ENCODE measurements at places on chromosomes 2 and 18.

- DNase-seq = no peak
These were observed 401.5 kb upstream of the ETAA1 start for GRCh38 chr2:66995636-66996035.

- no peak for DNase-seq
These were observed 85.1 kb downstream of the ARL4C start for GRCh38 chr2:234411793-234412192.

DNA sequence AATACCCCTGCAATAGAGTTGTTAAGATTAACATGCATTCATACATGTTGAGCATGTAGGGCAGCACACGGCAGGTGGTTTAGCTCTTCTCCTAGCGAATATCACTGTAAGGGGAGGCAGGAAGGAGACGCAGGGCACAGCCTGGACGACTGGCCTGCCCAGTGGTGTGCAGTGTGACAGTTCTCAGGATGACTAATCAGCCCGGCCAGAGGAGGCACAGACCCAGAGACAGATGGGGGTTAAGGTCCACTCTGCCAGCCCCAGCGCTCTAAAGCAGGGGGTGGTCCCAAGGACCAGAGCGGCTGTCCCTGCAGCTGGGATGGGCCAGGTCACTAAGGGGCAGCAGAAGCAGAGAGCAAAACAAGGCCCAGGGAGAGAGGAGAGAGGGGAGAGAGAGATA is 63.7 kb downstream of the RNF152 start:
- DNase-seq = no peak

- DNase-seq = no peak
These were observed 437.4 kb downstream of the MEIS1 start for GRCh38 chr2:66872081-66872985.

GRCh38 chr18:24446953-24447538 is 13.4 kb upstream of the HRH4 start:
- no peak for DNase-seq

- no peak for DNase-seq
These were observed 262.8 kb upstream of the PARD3B start for GRCh38 chr2:204282525-204282924.

- DNase-seq = no peak
These were observed 16.9 kb downstream of the GPR55 start for GRCh38 chr2:230908092-230908594.

DNA sequence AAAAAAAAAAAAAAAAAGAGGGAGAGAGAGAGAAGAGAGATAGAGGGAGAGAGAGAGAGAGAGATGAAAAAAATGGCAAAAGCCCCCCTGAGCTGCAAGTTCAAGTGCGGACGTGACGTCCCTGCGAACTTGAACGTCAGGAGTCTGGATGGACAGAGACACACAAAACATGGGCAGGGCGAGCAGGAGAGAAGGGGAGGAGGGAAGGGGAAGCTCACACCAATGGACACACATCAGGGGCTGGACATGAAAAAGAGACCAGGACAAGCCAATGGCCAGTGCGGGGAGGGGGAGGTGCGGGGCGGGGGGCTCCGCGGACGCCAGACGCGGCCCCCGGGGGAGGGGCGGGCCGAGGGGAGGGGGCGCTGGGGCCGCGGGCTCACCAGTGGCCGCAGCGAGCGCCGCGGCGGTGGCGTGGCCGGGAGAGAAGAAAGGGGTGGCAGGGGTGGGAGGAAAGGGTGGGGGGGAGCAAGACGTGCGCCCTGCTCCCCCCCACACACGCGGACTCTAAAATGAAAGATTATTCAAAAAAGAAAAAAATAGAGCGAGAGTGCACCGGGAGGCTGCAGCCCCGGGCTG is at the start of gene BCL11A:
Gene BCL11A (minus strand): TSS at position 160 of the 579 bp plus-strand sequence. CDS start 384 bp downstream, outside the sequence.
- no peak for DNase-seq

DNA sequence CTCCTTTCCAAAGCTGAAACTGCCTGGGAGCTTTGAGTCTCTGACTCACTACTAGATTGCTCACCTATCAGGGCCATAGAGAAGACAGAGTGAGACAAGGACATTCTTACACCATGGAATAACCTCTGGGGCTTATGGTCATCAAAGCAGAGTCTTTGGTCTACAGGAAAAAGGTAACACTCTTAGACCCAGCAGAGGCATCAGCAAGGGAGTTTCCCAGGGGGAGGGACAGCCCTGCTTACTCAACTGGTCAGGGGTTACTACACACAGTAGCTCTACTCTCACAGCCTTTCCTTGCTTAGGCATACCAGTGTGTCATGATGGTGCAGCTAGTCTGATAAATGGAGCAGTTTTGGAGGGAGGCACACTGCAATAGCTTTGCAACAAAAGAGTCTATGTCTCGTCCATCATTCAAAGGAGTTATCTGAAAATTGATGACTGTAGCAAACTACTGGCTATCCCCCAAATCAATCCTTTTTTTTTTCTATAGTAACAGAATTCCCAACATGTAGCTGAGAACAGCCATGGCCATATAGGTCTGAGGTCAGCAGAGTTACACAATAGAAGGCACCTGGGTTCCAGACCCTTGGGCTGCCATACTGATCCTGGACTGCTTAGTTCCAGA is 22.4 kb upstream of the CD28 start:
- DNase-seq = no peak

GRCh38 chr2:156818944-156819343 is 382.8 kb downstream of the GPD2 start:
- no peak for DNase-seq

GRCh38 chr2:233093166-233093448 is 33.0 kb downstream of the INPP5D start:
- DNase-seq = no peak

DNA sequence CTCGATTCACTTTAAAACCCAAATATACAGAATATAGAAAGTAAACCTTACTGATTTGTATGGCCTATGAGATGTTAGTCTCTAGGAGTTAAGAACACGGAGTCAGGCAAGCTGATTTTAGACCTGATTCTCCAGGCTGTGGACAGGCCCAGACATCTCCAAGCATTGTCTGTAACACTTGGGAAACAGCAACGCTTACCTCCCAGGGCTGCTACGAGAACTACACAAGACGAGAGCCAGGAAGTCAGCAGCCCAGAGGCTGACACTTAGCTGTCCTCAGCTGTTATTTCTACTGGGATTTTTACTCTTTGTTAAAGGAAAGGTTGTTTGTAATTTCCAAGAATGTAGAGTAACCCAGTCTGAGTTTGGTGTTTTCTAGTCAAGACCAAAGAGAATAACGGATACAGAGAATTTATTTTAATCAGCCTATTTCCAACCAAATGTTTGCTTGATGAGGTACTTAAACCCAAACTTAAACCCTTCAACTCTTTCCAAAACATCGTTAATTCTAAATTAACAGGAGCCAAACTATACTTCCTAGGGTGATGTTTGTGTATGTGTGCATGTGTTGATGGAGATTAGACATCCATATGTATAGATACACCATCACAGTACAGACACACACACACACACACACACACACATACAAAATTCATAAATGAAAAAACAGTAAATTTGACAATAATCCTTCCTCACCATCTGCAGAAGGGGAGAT is 123.4 kb downstream of the LAMA1 start:
- no peak for DNase-seq

- no peak for DNase-seq
These were observed 7.7 kb downstream of the CYP1B1 start for GRCh38 chr2:38068234-38068633.

GRCh38 chr2:197073701-197074433 is 147.4 kb upstream of the PGAP1 start:
- no peak for DNase-seq

DNA sequence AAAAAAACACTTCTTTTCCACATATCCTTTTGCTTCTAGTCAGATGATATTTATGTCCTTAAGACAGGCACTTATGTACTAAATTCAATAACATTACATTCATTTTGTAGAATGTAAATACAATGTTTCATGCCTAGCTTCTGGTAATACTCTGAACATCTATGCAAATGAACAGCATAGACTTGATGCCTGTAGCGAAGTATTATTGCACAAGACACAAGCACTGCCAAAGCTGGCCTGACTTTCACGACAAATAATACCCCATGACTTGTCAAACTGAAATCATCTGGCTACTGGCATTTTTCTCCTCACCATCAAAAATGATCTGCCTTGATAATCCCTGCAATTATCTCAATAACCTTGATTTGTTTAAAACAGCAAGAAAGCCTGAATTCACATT is 101.3 kb downstream of the L3MBTL4 start:
- DNase-seq = no peak

GRCh38 chr2:213119061-213119809 is 32.2 kb downstream of the IKZF2 start:
- no peak for DNase-seq

- DNase-seq = no peak
These were observed at the start of gene TWIST2 for GRCh38 chr2:238847841-238848690. Gene TWIST2 (plus strand): TSS chr2:238848085. CDS start chr2:238848216, 131 bp downstream.

DNA sequence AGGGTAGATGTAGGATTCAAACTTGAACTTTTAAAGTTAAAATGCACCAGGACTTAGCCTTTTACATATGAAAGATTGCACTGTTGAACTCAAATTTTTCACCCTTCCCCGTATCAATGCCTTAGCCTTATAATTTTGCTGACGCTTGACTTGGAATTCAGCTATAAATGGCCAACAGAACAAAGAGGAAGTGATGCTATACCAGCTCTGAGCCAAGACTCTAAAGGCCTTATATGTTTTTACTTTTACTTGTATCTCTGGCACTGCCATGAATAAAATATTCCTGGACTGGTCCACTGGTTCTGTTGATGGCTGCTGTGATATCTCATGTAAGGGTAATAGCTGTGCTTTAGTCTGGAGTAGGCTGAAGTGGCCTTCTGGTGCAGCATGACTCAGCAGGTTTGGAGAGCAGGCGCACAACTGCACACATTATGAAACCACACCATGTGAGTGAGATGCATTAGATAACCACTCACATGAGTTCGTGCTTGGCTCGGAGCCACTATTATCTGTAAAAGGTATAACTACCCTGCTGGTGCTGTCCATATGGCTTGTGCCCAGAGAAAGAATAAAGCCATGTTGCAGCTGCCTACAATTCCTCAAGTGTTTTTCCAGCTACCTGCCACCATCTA is 8.4 kb upstream of the IER3IP1 start:
- no peak for DNase-seq

DNA sequence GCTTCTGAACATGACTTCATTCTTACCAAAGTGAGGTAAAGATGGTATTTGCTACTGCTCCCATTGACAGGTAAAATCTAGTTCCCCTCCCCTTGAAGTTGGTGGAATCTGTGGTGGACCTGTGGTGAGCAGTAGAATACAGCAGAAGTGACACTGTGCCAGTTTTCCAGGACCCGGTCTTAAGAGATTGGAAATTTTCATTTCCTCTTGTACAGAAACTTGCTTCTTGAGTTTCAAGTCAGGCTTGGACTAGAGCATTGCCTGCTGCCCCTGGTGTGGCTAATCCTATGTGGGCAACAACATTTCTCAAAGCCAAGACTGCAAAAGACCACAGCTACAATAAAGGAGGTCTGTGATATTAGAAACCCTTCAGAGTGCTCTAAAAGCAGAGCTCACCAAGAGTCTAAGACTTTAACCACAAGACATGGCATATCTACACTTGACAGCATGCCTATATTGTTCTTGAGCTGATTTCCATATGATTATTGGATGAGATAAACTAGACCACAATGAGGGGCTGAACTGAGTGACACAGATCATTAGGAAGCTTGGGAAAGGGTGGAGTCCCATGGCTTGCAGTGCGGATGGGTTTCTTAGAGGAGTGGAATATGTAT is 458.1 kb downstream of the BCL11A start:
- DNase-seq = no peak

DNA sequence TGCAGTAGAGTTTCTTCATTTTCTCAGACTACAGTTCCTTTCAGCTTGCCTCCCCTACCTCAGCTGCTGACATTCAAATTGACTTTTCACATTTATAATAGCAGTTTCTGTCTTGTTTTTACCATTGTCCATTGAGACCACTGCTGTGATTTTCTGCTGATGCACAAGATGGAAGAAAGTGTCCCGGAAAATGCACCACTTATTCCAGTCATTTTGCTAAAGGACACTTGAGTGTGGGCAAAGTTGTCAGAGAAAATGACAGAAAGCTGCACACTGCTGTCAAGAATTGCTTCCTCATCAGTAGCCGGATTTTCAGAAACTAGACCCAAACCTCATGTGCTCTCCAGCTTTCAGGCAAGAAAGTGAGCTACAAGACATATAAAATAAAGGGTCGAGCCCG is 546.2 kb upstream of the SETBP1 start:
- no peak for DNase-seq

DNA sequence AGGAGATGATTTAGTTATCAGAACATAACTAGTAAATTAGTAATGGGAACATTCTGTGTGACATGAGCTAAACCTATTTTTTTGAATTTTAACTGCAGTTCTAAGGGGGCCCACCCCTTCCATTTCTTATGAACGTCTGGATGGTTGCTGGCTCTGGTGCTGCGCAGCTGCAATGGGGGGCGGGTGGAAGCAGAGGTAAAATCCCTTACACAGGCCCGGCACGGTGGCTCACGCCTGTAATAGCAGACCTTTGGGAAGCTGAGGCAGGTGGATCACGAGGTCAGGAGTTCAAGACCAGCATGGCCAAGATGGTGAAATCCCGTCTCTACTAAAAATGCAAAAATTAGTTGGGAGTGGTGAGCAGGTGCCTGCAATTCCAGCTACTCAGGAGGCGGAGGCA is 151.5 kb downstream of the GALR1 start:
- DNase-seq = no peak

GRCh38 chr2:186485576-186485870 is 537 bp upstream of the ZC3H15 start:
- no peak for DNase-seq

DNA sequence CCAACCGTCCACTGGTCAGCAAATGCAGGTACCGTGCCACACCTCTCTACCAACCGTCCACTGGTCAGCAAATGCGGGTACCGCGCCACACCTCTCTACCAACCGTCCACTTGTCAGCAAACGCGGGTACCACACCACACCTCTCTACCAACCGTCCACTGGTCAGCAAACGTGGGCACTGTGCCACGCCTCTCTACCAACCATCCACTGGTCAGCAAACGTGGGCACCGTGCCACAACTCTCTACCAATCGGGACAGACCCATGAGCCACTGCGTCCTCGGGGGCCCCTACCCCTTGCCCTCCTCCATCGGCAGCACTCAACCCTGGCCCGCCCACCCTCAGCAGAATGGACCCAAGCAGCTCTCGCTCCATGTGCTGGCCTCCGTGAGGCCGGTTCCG is 226.4 kb upstream of the SALL3 start:
- no peak for DNase-seq

GRCh38 chr2:9423922-9424272 is 443 bp downstream of the CPSF3 start:
- DNase-seq = no peak

- DNase-seq = no peak
These were observed 1432.2 kb upstream of the ACVR2A start for GRCh38 chr2:146412625-146413024.

GRCh38 chr2:26630669-26631360 is 10.4 kb downstream of the CIB4 start:
- DNase-seq = no peak
